Right cardiac atrium (tissue), 5 donors: ENCODE measurements at places on chromosomes 1 and 21. TPM values are rescaled to one million over a fixed set of nuclear protein-coding genes. Genes with fewer than 3 reads are reported as not detected.

Gene NEK2
- not detected for total RNA-seq

Gene SELENON
- total RNA-seq = 43.2 TPM

Gene C2CD2
- total RNA-seq = 8.0 TPM

Gene SPATA17
- 1.8 TPM for total RNA-seq

Gene ELAPOR1
- 0.51 TPM for total RNA-seq

Gene GPR161
- total RNA-seq = 5.1 TPM

Gene GPR61
- 0.41 TPM for total RNA-seq

Gene DPH2
- total RNA-seq = 14.2 TPM

Gene OR2T2
- total RNA-seq = not detected

Gene MPZ
- total RNA-seq = 8.7 TPM

Gene FLG2
- not detected for total RNA-seq

Gene PM20D1
- 2.1 TPM for total RNA-seq

Gene SLC25A33
- 7.6 TPM for total RNA-seq

Gene LORICRIN
- not detected for total RNA-seq

Gene FAM78B
- total RNA-seq = 4.9 TPM

Gene SLC22A15
- total RNA-seq = 6.4 TPM

Gene NR5A2
- total RNA-seq = 0.46 TPM

Gene CENPF
- 0.39 TPM for total RNA-seq

Gene KRTAP12-2
- total RNA-seq = not detected

Gene AMY1C
- total RNA-seq = not detected

Gene LCE1C
- total RNA-seq = not detected

Gene GPR25
- not detected for total RNA-seq

Gene ADGRL4
- 15.8 TPM for total RNA-seq

Gene SPRR3
- not detected for total RNA-seq

Gene LAPTM5
- 55.1 TPM for total RNA-seq

Gene EVA1B
- total RNA-seq = 14.0 TPM

Gene EPRS1
- 63.8 TPM for total RNA-seq

Gene TESK2
- total RNA-seq = 4.2 TPM

Gene TFF3
- 2.2 TPM for total RNA-seq

Gene WNT9A
- total RNA-seq = 1.8 TPM

Gene AKR1A1
- 93.4 TPM for total RNA-seq

Gene C1orf185
- total RNA-seq = not detected

Gene MRPS15
- 86.7 TPM for total RNA-seq

Gene FCGR3A
- 68.4 TPM for total RNA-seq

Gene SPRR4
- total RNA-seq = not detected

Gene ATP1A2
- total RNA-seq = 150 TPM

Gene DYRK1A
- 76.4 TPM for total RNA-seq

Gene ADAMTS5
- 3.3 TPM for total RNA-seq

Gene PLA2G2D
- not detected for total RNA-seq

Gene TRIM46
- 0.17 TPM for total RNA-seq
